ENCODE measurements at places on chromosomes 1 and 21. TPM values are rescaled to one million over a fixed set of nuclear protein-coding genes. Genes with fewer than 3 reads are reported as not detected.

Gene FAM177B
- total RNA-seq, result 19.1 TPM

Gene CAMK2N1
- 194 TPM for total RNA-seq

Gene SLC39A1
- 70.9 TPM for total RNA-seq

Gene KMO
- 0.21 TPM for total RNA-seq

Gene RAB29
- 7.3 TPM for total RNA-seq

Gene VHLL
- not detected for total RNA-seq

Gene MTF1
- 28.0 TPM for total RNA-seq

Gene PGLYRP4
- total RNA-seq, result not detected

Gene C1orf116
- total RNA-seq, result 31.6 TPM

Gene USH2A
- total RNA-seq, result 0.03 TPM

Gene RBP7
- total RNA-seq, result 2.1 TPM

Gene NID1
- total RNA-seq, result 12.1 TPM

All from left colon (tissue), 2 donors.